ENCODE measurements at places on chromosomes 3 and 15. TPM values are rescaled to one million over a fixed set of nuclear protein-coding genes. Genes with fewer than 3 reads are reported as not detected.

SORD gene
- total RNA-seq: 19.1 TPM

GRCh38 chr3:127723011-127723567 lies 50.3 kb downstream of the ABTB1 start:
- DNase-seq: no peak

HCLS1 gene
- 0.20 TPM for total RNA-seq

DNA sequence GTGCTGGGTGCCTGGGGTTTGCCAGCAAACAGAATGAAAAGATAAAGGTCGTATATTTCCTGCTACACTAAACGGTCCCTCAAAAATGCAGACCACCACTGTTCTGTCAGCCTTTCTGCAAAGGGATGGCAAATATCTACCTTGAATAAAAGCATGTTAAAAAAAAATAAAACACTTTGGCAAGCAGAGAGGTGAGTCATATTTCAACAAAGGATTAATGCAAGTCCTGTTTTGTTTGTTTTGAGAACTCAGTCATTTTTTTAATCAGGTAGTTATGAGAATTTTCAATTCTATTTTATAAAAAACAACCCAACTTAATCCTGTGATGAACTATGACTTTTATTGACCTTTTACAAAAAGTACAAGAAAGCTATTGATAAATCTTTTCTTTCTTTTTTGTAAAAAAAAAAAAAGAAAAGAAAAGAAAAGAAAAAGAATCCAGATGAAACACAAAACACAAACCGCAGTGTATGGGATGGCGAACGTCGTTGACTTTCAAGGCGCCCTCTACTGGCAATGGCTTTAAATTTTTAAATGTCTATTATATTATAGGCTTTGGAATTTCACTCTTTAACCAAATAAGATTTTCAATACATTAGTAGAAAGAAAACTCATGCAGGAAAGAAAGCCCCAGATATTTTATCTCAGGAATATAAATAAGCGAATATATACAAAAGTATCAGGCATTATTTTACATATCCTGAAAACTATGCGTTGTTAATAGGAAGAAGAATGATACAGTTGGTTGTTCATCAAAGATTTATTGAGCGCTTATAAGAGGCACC lies 87.8 kb downstream of the NCEH1 start:
- peak; percentile 93 for DNase-seq

TMCO5A gene
- not detected for total RNA-seq

GRCh38 chr15:31474059-31474868 lies 147.6 kb downstream of the KLF13 start:
- DNase-seq: no peak

UCN2 gene
- total RNA-seq: 4.0 TPM

GRCh38 chr3:119794971-119795612 lies 13.2 kb downstream of the NR1I2 start:
- DNase-seq: peak; percentile 30

DNA sequence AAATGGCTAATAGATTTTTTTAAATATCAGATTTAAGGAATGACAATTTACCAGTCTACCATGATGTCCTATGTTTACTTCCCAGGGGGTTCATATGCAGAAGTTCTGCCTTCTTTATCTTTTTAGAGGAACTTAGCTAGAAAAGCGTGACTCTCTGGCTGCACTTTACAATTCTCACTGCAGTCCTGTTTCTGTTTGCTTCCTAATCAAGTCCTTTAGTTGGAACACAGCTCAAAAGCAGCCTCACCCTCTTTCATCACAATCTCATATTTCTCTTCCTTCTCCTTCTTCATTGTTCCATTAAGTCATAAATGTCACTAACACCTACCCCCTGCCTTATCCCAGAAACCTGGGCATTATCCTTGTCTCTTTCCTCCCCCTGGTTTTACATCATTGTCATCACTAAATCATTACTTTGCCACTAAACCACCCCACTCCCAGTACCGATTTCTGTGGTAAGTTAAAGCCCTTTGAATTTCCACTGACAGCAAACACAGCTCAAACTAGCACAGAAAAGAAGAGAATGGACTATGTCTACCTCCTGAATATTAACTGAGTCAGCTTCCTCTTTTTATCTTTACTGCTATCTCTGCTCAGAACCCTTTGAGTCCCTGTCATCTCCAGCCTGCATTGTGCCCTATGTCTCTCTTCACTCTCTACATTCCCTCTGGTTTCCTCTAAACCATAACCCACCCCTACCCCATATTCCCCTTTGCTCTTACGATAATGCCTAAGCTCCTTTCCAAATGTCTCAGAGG lies 13.8 kb upstream of the PPP4R2 start:
- no peak for DNase-seq

ATG7 gene
- total RNA-seq: 109 TPM

DNA sequence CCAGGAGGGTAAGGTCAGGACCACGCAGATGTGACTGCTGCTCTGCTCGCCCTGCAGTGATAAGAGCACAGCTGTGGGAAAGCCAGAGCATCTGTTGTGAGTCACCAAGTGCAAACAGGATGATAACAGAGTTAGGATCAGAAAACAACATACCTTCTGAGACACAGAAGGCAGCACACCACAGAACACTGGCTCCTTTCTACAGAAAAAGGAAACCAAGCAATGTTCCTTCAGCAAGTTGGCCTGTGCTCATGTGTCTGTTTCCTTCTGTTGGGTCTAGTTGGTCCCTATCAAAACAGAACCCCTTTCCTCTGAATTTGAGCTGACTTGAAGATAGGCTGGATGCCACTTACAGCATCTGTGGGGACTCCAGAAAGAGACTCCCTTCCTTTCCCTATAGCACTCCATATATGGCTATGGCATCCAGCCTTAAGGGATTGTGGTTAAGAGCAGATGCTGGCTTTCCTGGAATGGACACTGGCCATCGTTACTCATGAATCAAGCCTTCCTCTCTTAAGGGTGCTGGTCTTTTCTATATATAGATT lies 440.7 kb upstream of the THBS1 start:
- peak; percentile 68 for DNase-seq

GRCh38 chr3:190467922-190468321 lies 18.2 kb upstream of the TMEM207 start:
- no peak for DNase-seq

DNAJB8 gene
- total RNA-seq: not detected

Measured in renal cortical epithelial cell (primary cell).